ENCODE measurements at places on chromosomes 2 and 18. TPM values are rescaled to one million over a fixed set of nuclear protein-coding genes. Genes with fewer than 3 reads are reported as not detected.
A peak's percentile ranks its signal among the peaks of the same experiment; 100 is the strongest.

- no peak for DNase-seq
- H3K27me3 ChIP-seq: no peaks in the 10 kb centered on the region
- no peak overlapping the region for H3K4me3 ChIP-seq
- no peak overlapping the region for H3K27ac ChIP-seq
These were observed 5.8 kb downstream of the PECR start for GRCh38 chr2:216075510-216076485.

DNA sequence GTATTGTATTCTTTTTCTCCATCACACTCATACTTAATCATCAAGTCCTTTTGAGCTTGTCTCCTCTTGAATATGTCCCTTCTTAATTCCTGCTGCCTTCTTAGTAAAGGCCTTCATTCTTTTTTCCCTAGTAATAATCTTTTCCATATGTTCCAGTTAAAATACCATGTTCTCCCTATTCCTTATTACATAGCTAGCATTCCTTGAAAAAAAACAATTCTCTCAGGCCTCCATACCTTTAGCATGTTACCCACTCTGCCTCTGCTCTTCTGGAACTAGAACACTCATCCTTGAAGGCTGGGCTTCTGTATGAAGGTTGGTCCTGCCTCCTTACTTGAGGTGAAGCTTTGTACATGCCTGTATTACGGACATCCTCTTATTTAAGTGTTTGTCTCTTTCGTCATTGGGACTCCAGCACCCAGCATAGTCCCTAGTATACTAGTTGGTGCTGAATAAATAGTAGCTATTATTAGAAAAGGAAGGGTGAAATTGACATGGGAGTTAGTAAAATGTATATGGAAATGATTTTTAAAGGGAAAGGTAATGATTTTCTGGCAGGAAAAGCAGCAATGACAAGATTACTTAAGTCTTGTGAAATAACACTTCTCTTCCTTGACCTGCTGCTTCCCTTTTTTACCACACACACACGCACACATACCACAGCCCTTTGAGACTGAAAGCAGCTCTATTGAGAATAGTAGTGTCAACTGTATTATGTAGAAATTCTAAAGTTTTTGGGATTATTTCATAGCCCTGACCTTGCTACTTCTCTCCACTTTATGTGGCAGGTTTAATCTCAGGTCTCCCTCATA is 45.6 kb downstream of the REL start:
- no peak for DNase-seq
- no peak overlapping the region for H3K27ac ChIP-seq
- no peaks in the 10 kb centered on the region for H3K27me3 ChIP-seq
- H3K36me3 ChIP-seq: peaks cover 10% of the 10 kb centered on the region

C2orf78 gene
- polyA plus RNA-seq: not detected

- DNase-seq: no peak
- no peak overlapping the region for H3K4me3 ChIP-seq
- H3K4me1 ChIP-seq: no peaks in the 10 kb centered on the region
- no peak overlapping the region for H3K27ac ChIP-seq
- H3K36me3 ChIP-seq: no peaks in the 10 kb centered on the region
These were observed 1436.4 kb downstream of the SUCLG1 start for GRCh38 chr2:83022631-83023210.

GRCh38 chr2:191954451-191954850 is 107.6 kb upstream of the CAVIN2 start:
- H3K36me3 ChIP-seq: no peaks in the 10 kb centered on the region

- DNase-seq: no peak
- H3K27ac ChIP-seq: no peak overlapping the region
- H3K36me3 ChIP-seq: no peaks in the 10 kb centered on the region
- H3K4me1 ChIP-seq: no peaks in the 10 kb centered on the region
- no peaks in the 10 kb centered on the region for H3K27me3 ChIP-seq
These were observed 56.7 kb downstream of the DIS3L2 start for GRCh38 chr2:232018181-232018580.

RNF25 gene
- polyA plus RNA-seq: 54.7 TPM

- DNase-seq: no peak
- H3K27ac ChIP-seq: no peak overlapping the region
- no peaks in the 10 kb centered on the region for H3K4me1 ChIP-seq
These were observed 35.8 kb upstream of the PTPN4 start for GRCh38 chr2:119723784-119724467.

- no peak overlapping the region for H3K4me3 ChIP-seq
- no peaks in the 10 kb centered on the region for H3K4me1 ChIP-seq
- DNase-seq: no peak
- H3K27ac ChIP-seq: no peak overlapping the region
These were observed 393.1 kb downstream of the LRP1B start for GRCh38 chr2:141737492-141738255.

DNA sequence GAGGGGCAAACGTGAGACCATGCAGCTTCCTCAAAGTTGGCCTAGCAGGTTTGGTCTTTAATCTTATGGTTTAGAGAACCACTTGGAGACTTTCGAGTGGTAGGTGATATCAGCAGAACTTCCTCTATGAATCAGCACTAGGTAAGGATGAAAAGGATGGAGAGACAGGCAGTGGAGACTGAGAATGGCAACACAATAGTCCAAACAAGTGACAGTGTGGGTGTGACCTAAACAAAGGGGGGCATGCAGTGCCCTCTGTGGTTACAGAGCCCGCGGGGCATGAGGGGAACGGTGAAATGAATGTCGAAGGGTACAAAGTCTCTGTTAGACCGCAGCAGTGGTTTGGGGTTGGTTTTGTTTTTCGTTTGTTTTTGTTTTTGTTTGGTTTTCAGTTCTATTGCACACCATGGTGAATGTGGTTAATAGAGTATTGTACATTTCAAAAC is 143.9 kb downstream of the L3MBTL4 start:
- H3K36me3 ChIP-seq: no peaks in the 10 kb centered on the region
- no peak overlapping the region for H3K27ac ChIP-seq
- no peaks in the 10 kb centered on the region for H3K27me3 ChIP-seq
- no peak overlapping the region for H3K4me3 ChIP-seq

INPP5D gene
- polyA plus RNA-seq: 13.9 TPM

GRCh38 chr2:65277791-65278483 is 50.3 kb downstream of the ACTR2 start:
- DNase-seq: no peak
- no peaks in the 10 kb centered on the region for H3K36me3 ChIP-seq
- peaks cover 16% of the 10 kb centered on the region for H3K4me1 ChIP-seq
- no peak overlapping the region for H3K27ac ChIP-seq
- H3K4me3 ChIP-seq: no peak overlapping the region

- H3K4me3 ChIP-seq: no peak overlapping the region
- DNase-seq: no peak
- H3K36me3 ChIP-seq: no peaks in the 10 kb centered on the region
- no peak overlapping the region for H3K27ac ChIP-seq
These were observed 131.9 kb downstream of the TMEM131 start for GRCh38 chr2:97863829-97864228.

DNA sequence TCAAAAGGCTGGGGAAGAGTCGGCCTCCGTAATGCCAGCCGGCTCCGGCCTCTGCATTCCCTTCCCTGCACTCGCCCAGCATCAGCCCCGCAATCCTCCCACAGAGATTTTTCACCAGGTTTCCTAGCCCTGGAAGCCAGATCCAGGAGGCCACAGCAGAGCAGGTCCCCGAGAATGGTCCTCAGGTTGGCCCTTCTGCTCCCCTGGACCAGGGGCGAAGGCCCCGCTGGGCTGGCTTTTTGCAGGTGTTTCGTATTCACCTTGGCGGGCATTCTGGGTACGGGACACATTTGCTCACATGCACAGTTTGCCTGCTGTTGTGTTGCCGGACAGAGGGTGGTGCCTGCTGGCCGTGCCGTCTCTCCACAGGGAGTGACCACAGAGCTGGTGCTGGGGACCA is 309.5 kb downstream of the NDUFA10 start:
- no peak overlapping the region for H3K4me3 ChIP-seq
- H3K27me3 ChIP-seq: no peaks in the 10 kb centered on the region
- H3K4me1 ChIP-seq: no peaks in the 10 kb centered on the region
- no peak for DNase-seq
- no peak overlapping the region for H3K27ac ChIP-seq

DNA sequence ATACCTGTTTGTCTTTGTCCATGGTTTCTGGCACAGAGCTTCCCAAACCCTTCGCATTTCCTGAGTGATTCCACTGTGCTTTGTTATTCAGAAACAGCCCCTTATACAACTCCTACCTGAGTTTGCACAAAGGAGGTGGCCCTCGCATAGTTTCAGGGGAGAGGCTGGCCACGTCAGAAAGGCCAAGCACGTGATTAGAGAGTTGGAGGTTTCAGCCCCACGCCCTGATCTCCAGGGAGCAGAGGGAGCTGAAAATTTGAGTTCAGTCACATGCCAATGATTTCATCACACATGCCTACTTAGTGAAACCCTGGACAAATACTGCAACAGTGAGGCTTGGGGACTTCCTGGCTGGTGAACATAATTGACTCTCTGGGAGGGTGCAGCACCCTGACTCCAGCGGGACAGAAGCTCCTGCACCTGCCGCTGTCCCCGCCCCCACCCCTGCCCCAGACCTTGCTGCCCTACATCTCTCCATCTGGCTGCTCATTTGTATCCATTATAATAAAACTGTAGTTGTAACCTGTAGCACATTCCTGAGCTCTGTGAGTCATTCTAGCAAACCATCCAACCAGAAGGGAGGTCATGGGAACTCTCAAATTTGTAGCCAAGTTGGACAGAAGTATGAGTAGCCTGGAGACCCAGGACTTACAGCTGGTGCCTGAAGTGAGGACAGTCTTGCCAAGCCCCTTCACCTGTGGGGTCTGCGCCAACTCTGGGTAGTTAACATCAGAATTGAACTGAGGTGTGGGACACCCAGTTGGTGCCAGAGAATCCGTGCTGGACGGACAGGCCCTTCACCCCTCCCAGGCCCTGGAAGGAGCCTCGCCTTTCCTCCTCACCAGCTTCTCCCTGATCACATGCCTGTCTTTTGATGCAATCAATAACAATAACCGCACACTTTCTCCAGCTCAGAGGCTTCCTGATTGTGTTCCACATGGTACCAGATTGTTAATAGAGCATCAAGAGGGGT is 224.3 kb downstream of the ANAPC1 start:
- DNase-seq: peak; percentile 21
- H3K4me1 ChIP-seq: peaks cover 4% of the 10 kb centered on the region
- peaks cover 4% of the 10 kb centered on the region for H3K27me3 ChIP-seq
- H3K4me3 ChIP-seq: no peak overlapping the region
- no peak overlapping the region for H3K27ac ChIP-seq
- H3K36me3 ChIP-seq: no peaks in the 10 kb centered on the region

- H3K4me1 ChIP-seq: no peaks in the 10 kb centered on the region
- H3K36me3 ChIP-seq: no peaks in the 10 kb centered on the region
These were observed 148.8 kb downstream of the ARL4C start for GRCh38 chr2:234348081-234348480.

- H3K27me3 ChIP-seq: no peaks in the 10 kb centered on the region
- peaks cover 14% of the 10 kb centered on the region for H3K4me1 ChIP-seq
- DNase-seq: peak; percentile 83
- no peak overlapping the region for H3K4me3 ChIP-seq
These were observed 59.5 kb downstream of the PUM2 start for GRCh38 chr2:20291106-20291564.

GRCh38 chr2:106261871-106262321 is 67.8 kb upstream of the UXS1 start:
- no peak overlapping the region for H3K27ac ChIP-seq
- DNase-seq: no peak
- H3K4me3 ChIP-seq: no peak overlapping the region
- no peaks in the 10 kb centered on the region for H3K4me1 ChIP-seq

DNA sequence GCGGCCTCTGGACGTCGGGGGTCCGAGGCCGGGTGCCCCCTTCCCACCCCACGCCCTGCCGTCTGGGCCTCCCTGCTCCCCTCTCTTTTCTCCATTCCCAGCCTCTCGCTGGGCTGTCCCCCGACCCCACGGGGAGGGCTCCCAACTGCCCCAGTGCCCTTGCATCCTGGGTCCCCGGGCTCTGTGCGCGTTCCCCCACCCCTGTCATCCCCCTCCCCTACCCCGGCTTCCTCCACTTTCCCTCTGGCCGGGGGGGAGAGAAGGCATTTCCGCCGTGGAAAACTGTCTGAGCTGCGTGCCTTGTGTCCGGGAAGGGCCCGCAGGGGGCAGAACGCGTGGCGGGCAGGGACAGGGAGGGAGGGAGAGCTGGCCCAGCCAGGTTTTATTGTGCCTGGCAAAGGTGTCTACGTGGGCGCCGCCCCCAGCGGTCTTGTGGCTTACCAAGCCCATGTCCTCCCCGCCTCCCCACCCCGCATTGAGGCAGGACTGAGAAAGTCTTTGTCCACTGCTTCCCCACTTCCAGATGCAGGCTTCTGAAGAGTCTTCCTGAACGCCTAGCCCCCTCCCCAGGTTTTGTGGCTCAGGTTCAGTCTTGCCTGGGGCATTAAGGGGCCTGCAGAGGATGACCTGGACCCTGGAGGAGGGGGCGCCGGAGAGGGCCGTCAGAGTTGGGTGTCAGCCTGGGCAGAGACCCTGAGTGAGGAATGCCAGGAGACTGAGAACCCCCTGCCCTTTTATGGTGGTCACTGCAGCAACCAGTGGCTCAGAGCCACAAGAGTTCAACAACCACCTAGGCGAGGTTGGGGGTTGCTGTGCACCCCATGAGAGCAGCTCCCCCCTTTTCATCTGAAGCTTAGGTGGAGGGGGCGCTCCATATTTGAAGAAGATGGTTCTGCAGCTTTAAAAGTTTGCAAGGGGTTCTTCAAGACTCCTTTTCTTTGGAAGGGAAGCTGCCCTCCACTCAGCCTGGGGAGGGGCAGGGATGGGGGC is 1.3 kb downstream of the ITM2C start:
- peaks cover 20% of the 10 kb centered on the region for H3K27me3 ChIP-seq
- H3K27ac ChIP-seq: no peak overlapping the region
- DNase-seq: no peak
- H3K4me1 ChIP-seq: peaks cover 4% of the 10 kb centered on the region
- H3K4me3 ChIP-seq: no peak overlapping the region

- no peaks in the 10 kb centered on the region for H3K4me1 ChIP-seq
- H3K4me3 ChIP-seq: no peak overlapping the region
- H3K27ac ChIP-seq: no peak overlapping the region
- no peak for DNase-seq
These were observed 88.6 kb downstream of the SH3YL1 start for GRCh38 chr2:175161-175786.

- H3K36me3 ChIP-seq: no peaks in the 10 kb centered on the region
- H3K27ac ChIP-seq: no peak overlapping the region
- H3K27me3 ChIP-seq: no peaks in the 10 kb centered on the region
- no peak overlapping the region for H3K4me3 ChIP-seq
- no peaks in the 10 kb centered on the region for H3K4me1 ChIP-seq
These were observed 86.2 kb downstream of the HNRNPLL start for GRCh38 chr2:38516526-38516925.

- no peaks in the 10 kb centered on the region for H3K27me3 ChIP-seq
- no peaks in the 10 kb centered on the region for H3K36me3 ChIP-seq
- H3K27ac ChIP-seq: no peak overlapping the region
- no peak overlapping the region for H3K4me3 ChIP-seq
These were observed 41.9 kb downstream of the FOSL2 start for GRCh38 chr2:28434600-28434989.

DNA sequence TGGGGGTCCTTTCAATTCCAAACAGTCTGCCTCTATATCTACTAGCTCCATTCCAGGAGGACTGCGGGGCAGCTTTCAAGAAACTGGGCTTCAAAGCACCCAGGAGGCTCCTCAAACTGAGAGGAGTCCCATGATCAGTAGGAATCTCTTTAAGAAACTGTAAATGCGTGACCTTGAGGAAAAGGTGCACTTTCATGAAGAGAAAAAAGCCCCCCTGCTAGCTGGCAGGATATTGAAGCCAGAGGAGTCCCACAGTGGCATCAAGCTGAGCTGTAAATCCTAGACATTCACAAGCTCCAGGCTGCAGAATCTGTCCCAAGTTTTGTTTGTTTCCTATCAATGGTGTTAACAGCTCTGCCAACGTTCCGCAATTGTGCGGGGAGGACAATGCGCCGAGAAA is 790.1 kb downstream of the SLC4A3 start:
- DNase-seq: no peak
- H3K4me3 ChIP-seq: no peak overlapping the region
- no peaks in the 10 kb centered on the region for H3K4me1 ChIP-seq
- no peaks in the 10 kb centered on the region for H3K36me3 ChIP-seq

DTNB gene
- polyA plus RNA-seq: 11.5 TPM
